AG09309 (cell line): ENCODE measurements at places on chromosomes 11 and 22.

GRCh38 chr11:113075586-113076095 lies 114.4 kb downstream of the NCAM1 start:
- DNase-seq, result no peak

DNA sequence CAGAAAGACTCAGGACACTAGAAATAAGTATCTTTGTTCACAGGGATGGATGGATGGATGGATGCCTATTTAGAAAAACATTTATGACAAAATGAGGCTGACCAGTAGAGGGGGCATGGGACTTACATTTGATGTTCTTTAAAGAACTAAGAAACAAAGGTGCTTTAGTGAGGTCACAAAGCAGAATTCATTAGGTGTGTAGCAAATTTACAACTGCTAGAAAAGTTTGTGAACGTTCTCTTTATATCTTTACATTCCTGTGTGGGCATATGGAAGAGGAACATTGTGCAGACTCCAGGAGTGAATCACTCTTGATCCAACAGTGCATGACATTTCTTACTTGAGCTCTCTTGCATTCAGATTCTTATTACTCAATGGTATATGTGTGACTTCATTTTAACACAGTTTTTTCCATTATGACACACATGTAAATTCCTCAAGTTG lies 15.8 kb upstream of the SIK2 start:
- DNase-seq, result no peak

- DNase-seq, result peak; percentile 47
These were observed 452.9 kb downstream of the MN1 start for GRCh38 chr22:27348634-27349033.

- no peak for DNase-seq
These were observed 218.7 kb upstream of the BLID start for GRCh38 chr11:122334546-122335339.

DNA sequence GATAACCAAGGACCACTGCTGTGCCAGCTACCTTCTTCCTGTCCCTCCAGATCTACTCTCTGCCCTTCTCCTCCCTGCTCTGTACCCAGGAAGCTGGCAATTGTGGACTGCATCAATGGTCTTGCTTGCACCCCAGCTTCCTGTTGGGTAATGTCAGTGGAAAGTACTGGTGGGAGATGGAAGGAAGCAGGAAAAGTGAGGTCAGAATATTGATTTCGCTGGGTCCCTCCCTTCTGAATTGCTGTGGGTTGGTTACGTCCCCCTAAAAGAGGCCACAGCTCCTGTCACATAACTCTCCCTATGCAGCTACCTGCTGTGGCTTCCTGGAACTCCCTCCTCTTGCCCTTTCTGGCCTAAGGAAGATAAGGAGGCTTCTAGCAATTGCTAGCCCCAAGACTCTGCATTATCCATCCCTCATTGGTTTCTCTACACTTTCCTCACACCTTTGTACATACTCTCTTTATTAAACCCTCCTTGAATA lies 81.2 kb downstream of the RASSF10 start:
- DNase-seq, result no peak
